Activated CD8-positive, alpha-beta memory T cell treated with anti-CD3 and anti-CD28 coated beads for 48 hours (primary cell): ENCODE measurements at places on chromosomes 3 and 15.

- DNase-seq, result no peak
Measured at GRCh38 chr3:52521488-52521824, 12.2 kb downstream of the NT5DC2 start.

GRCh38 chr15:66164788-66165187 lies 88.8 kb downstream of the MEGF11 start:
- no peak for DNase-seq

- no peak for DNase-seq
Measured at GRCh38 chr15:35043373-35044095, 41.6 kb downstream of the NANOGP8 start.

DNA sequence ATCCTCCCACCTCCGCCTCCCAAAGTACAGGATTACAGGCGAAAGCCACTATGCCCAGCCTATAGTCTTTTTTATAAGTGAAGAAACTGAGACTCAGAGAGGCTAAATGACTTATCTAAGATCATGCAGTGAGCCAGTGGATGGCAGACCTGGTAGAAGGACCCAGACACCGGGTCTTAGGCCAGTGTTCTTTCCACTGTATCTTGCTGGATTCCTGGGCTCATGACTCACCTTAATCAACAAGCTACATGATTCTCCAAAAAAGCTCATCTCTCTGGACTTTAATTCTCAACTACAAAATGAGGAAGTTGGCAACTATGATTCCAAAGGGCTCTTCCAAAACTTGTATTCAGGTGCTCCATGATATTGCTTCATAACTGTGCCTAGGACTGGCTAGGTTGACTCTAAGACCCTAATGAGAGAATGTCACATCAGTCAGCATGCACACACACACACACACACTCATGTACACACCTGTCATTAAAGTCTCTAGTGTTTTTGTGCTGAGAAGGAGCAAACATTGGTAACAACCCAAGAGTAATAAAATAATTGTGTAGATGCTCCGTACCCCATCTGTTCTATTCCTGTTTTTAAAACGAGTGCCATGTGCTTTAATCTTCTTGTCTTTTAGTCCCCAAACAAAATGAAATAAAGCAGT lies 89.7 kb upstream of the SLC4A7 start:
- no peak for DNase-seq

GRCh38 chr3:68148447-68148846 lies 494.0 kb upstream of the SUCLG2 start:
- DNase-seq, result no peak

DNA sequence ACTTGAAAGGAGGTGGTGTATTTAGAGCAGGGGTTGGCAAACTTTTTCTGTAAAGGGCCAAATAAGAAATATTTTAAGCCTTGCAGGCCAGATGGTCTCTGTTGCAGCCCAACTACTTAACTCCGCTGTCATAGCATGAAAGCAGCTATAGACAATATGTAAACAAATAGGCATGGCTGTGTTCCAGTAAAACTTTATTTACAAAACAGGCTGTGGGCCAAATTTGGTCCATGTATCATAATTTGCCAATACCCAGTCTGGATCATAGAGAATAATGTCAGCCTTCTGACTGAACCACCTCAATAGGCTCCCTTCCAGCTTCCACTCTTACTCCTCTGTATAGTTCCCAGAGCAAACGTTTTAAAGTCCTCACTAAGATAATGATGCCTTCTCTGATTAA lies 638.8 kb upstream of the CFAP20DC start:
- no peak for DNase-seq
